Omental fat pad (tissue), 4 donors: ENCODE measurements at places on chromosomes 16 and 17.

GRCh38 chr17:59330053-59330942, 1.2 kb upstream of the YPEL2 start:
- peak; percentile 32 for DNase-seq

DNA sequence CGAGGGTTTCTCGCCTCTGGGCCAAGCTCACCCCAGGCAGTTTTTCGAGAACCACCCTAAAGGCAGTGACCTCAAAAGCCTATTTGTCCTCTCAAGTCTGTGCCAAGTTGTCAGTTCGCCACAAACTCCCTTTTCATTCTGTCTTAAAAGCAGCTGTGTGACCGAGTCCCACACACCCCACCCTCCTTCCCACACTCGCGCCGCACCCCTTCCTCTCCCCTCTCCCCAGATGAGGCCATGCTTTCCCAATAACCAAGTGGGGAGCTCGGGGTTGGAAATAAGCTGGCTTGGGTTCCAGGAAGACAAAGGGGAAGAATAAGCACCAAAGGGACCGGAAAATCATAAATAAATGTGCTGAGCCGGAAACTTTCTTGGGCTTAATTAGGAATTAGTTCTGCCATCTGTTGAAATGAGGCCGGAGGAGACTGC, 36.7 kb downstream of the GRIN2C start:
- no peak for DNase-seq

- DNase-seq = no peak
Measured at GRCh38 chr16:75377729-75378386, 55.4 kb downstream of the CFDP1 start.

- no peak for DNase-seq
Measured at GRCh38 chr17:31549121-31549524, 157.6 kb downstream of the RAB11FIP4 start.

DNA sequence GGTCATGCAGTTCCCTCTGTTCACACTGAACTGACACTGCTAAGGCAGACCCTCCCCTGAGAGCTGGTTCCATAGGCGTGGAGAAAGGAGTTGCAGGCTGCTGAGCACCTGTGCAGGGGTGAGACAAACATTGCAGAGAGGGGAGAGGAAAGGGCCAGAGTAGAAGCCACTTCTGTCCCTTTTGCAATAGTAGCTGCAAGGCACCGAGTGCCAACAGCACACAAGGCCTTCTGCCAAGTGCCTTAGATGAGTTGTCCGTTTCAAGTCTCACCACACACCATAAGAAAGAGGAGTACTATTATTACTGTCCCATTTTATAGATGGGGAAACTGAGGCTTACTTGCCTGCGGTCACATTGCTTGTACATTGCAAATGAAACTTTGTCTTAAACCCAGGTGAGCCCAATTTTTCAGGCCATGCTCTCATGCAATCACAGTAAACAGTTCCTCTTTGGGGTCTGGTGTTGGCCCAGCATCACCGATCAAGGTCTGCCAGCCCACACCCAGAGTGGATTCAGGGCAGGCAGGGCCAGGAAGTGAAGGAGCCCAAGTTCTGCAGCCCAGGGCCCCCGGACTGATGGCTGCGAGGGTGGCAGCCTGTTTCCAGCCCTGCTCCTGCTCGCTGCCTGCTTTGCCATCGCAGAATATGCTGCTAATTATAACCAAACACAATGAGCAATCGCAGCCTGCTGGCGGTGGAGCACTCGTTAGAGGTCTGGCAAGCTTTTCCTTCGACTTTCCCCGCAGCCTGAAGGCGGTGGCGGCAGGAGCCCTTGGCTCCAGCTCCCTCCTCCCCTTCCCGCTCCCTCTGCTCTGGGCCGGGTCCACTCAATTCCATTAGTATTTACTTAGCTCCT, 36.8 kb upstream of the DYNLL2 start:
- DNase-seq = no peak

GRCh38 chr17:43814026-43814425, 18.9 kb downstream of the MPP3 start:
- no peak for DNase-seq

DNA sequence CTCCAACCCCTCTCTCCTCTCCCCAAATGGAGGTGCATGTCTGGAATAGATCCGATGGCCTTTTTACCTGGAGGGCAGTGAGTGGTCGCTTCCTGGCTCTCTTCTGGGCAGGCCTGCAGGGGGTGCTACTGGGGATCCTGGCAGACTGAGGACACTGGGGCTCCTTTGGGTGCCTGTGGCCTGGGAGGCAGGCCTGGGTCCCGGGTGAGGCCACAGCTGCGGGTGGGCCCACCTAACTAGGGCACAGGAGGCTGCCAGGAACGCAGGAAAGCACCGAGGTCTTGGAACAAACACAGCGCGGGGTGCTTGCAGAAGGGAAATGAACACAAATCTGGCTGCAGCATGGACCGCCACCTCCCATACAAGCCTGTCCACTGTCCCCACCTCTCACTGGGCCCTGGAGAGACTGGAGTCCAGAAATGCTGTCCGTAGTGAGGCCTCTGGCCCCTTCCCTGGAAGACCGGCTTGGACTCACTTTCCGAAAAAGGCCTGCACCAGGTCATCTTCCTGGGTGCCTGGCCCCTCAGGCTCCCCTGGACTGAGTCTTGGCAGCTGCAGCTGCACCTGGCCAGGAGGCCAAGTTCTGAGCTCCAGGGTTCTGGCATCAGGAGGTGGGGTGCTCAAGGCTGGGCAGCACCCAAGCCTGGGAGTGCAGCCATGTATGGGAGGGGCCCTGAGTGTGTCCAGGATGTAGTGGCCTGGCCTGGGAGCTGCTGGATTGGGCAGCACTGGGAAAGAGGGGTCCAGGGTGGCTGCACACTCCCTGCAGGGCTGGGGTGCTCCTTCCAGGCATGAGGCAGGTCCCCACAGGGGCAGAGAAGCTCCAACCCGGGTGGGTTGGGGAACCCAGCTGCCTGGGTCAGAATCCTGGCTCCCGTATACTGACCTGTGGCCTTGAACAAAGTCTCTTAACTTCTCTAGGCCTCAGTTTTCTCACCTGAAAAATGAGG, 195.1 kb downstream of the IRF8 start:
- no peak for DNase-seq

DNA sequence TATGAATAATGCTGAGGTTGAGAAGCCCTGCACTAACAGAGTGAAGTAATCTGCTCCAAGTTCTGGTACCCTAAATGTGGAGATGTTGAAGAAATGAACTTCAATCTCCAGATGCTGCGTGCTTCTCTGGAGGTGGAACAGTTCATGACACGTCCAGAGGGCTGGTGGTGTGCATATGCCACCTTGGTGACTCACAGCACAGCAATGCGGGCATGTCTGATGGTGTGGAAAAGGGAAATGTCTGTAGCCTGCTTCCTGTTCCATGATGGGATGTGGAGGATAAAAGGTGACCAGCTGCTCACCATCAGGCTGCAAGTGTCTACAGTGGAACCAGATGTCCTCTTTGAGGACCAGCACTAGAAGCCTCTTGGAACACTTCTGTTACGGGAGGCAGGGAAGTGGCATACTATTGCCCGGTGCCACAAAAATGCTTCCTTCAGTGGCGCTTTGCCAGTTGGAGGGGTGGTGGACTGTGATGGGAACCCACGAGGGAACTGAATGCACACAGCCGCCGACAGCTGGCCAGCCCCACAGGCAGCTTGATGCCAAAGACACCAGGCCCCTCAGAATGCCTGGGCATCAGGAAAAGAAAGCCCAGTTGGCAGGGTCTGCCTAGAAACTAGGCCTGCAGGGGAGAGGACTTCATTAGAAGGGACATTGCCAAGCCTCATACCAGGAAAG, 19.9 kb downstream of the SNX11 start:
- no peak for DNase-seq

- DNase-seq = no peak
Measured at GRCh38 chr17:17701658-17702057, 20.4 kb downstream of the RAI1 start.

- DNase-seq = no peak
Measured at GRCh38 chr17:74520016-74520434, 11.2 kb downstream of the CD300LB start.

- DNase-seq = no peak
Measured at GRCh38 chr16:86117756-86118155, 218.8 kb downstream of the IRF8 start.

GRCh38 chr16:72937916-72938794, 109.8 kb downstream of the ZFHX3 start:
- no peak for DNase-seq

DNA sequence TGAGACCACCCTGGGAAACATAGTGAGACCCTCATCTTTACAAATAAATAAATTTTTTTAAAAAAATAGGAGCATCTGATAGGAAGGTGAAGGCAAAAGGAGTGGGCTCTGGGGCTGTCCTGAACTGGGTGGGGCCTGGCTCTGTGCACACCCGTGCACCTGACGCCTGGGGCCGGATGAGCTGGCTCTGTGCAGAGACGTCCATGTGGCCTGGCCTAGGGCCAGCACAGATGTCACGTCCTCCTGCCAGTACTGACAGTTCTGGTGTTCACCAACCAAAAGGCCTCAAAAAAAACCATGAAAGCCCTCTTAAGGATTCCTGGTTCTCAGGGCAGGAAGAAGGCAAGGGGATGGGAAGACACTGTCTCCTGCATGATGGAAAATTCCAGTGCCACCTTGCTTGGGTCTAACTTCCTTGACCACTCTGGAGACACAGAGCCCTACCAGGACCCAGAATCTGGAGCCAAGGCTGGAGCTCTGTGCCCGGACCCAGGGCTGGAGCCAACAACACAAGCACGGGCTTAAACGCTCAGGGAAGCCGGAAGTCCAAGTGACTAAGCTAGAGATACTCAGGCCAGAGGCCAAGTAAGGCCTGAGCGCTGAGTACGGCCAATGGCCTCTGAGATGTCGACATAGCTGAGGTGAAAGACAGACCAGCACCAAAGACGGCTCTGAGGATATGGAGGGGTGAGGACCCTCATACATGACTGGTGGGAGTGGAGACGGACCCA, 32.9 kb downstream of the COPRS start:
- DNase-seq = no peak

DNA sequence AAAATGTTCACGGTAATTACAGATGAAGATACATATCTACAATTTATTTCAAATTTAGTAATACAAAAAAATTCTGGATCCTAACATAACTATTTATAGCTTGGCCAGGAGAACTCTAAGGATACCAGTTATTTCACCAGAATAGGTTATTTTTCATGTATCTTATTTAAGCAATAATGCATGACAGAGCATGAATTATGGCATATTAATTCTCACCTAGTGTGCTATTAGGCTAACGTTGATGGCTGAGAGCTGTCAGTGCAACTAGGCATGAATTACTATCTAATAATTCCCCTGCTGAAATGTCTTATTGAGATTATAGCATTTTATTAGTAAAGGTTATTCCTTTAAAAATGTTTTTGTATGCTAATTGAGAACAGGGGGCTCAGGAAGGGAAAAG, 44.5 kb downstream of the SALL1 start:
- DNase-seq = no peak

GRCh38 chr16:27446721-27447120, 44.7 kb downstream of the IL21R start:
- no peak for DNase-seq

DNA sequence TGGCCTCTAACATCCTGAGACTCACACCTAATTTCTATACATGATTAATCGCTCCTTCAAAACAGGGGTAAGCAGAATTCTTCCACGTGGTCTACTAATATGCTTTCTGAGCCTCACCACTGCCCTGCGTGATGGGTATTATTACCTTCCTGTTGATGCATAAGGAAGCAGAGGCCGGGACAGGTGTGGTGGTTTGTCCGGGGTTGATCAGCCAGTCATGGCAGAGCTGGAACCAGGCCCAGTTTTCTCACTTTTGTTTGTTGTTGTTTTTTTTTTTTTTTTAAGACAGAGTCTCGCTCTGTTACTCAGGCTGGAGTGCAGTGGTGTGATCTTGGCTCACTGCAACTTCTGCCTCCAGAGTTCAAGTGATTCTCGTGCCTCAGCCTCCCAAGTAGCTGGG, 31.2 kb downstream of the RNF135 start:
- no peak for DNase-seq

- no peak for DNase-seq
Measured at GRCh38 chr16:35798885-35799426, 2339.5 kb downstream of the TP53TG3F start.

DNA sequence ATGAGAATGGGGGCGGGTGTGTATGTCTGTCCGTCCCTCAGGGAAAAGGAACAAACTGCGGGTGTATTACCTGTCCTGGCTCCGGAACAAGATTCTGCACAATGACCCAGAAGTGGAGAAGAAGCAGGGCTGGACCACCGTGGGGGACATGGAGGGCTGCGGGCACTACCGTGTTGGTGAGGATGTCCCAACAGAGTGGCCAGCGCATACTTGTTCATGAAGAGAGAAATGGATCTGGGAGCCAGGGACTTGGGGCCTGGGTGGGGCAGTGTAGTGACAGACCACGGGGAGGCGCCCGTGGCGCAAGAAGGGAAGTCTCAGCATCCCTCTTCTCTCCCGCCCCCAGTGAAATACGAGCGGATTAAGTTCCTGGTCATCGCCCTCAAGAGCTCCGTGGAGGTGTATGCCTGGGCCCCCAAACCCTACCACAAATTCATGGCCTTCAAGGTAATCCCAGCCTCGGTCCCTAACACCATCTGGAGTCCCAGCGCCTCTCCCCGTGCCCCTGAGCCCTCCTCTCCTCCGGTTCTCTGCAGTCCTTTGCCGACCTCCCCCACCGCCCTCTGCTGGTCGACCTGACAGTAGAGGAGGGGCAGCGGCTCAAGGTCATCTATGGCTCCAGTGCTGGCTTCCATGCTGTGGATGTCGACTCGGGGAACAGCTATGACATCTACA, 3.5 kb upstream of the C17orf107 start:
- DNase-seq = no peak

- no peak for DNase-seq
Measured at GRCh38 chr16:56673921-56674320, 4.3 kb downstream of the MT1H start.

- DNase-seq = no peak
Measured at GRCh38 chr16:24524855-24525677, 14.3 kb upstream of the RBBP6 start.

DNA sequence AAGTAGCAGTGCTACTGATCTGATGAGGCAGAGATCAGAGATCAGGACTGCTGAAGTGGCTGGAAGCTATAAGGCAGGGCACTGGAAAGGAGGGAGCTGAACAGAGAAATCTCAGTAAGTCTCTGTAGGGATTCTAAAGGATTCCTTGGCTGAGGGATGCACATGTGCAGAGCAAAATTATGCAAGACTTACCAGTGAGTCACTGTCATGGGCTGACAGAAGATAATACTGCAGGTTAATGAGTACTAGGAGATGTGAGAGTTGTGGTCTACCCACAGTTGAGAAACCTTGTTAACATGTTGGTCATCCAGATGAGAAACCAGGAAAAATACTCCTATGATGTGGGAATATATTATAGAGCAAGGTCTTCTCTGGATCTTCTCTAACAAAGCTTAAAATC, 378.1 kb downstream of the HAPSTR1 start:
- DNase-seq = no peak

DNA sequence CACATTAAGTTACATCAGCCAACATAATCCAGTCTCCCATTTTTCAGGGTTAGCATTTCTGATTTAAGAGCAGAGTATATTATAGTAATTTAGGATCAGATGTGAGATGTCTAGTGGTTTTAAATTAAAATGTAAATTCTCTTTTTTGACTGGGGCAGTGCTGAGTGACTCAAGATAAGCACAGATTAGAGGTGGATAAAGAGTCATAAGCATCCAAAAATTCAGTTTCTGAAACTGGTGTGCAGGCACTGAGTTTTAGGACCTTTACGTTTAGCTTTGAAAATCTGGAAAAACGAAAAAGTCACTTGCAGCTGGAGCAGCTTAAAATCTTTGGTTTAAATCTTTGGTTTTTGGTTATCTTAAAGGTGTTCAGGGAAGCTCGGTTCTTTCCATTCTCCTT, 190.7 kb downstream of the FTO start:
- no peak for DNase-seq
